ENCODE measurements at places on chromosomes 4 and X.
A peak's percentile ranks its signal among the peaks of the same experiment; 100 is the strongest.

DNA sequence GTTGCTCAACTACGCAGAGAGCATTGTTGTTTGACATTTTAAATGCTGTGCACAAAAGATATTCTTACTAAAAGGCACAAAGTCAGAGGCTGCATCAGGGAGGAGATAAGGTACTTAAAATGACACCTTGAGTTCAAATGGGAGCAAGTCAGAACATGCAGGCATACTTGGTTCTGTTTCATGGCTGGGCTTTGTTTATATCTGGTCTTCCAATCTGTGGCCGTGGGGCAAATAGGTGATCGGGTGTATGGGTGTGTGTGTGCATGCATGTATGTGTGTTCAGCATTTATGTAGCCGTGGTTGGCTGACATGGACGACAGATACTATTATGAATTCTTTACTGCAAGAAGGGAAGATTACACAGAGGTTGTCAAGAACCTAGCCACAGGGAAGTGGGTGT, 106.1 kb downstream of the RASL11B start:
- no peak for DNase-seq

DNA sequence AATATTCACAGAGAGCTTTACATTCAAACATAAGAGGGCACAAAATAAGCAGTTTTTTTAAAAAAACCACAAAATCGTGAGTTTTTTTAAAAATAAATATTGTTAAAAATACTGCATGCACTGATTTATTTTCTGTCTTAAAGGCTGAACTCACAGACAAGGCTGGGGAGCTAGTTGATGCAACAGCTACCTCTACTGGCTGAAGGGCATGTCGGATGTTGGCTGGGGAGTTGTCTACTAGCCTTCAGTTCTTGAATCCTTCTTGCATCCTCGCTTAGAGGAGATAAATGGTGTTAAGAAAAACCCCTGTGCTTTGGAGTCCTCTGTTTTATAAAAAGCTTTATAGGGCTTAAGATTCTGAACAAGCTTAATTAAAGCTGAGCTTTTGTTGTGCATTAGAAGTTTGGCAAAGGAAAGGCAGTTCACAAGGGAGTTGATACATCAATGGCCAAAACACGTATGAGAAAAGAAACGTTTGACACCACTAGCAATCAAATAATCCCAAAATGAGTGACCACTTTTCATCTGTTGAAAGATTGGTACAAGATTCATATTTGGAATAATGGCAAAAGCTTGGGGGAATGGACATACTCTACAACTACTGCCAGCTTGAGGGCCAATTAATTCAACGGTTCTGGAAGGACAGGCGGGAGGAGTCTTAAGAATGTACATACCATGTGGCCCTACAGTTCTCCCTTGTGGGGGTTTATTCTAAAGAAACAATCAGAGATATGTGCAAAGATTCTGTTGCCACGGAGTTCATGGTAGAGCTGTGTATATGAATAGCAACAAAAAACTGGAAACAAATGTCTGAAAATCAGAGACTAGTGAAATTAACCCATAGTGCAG, 94.7 kb downstream of the SEL1L3 start:
- peak; percentile 63 for DNase-seq

DNA sequence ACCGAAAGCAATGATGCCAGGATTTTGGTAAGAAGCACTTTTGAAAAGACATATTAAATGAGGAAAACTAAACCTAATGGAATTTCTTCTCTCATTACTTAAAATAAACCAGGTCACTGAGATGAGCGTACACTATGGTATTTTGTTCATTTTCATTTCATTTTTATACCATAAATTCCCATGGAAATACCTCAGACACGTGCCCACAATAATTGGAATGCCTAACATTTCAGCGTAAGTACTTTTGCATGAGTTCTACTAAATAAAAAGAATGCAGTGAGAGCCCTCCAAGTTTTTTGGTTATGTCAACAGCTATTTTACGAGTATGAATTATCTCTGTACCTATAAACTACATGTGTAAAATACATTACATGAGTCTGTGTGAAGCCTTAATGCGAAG, 3.2 kb downstream of the CAMK2D start:
- no peak for DNase-seq

DNA sequence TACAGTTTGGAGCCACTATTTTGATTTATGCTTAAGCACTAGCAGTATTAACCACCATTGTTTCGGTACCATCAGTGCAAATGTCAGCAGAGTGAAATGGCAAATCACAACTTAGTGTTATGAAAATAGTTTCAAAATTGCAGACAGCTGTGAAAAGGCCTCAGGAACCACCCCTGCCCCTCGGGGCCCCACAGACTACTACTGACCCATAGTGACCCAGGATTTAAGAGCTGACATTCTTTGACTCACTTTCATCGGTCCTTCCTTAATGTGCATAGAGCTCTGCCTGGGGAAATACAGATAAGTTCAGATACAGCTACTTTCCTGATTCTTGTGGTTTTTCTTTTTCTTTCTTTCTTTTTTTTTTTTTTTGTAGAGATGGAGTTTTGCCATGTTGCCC, 3.3 kb upstream of the BBS7 start:
- DNase-seq: no peak

- no peak for DNase-seq
These were observed 79.8 kb downstream of the CLCN5 start for GRCh38 chrX:50002067-50002714.

- DNase-seq: no peak
These were observed 114.0 kb upstream of the FRG1 start for GRCh38 chr4:189826657-189827056.

DNA sequence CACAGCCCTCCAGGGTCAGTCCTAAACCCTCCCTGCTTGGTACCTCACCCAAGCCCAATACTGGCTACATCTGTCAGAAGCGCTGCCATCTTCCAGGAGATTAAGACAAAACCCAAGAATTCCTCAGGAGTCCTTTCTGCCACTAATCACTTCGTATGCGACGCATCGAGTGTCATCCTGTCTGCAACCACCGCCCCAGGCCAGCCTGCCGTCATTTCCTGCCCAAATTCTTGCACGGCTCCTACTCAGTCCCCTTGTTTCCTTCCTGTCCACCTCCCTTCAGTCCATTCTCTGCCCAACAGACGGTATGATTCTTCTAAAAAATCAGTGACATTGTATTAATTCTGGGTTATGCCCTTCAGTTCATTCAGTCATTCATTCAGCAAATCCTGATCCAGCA, 113.6 kb downstream of the NFKB1 start:
- no peak for DNase-seq

- no peak for DNase-seq
These were observed 120.7 kb downstream of the NEXMIF start for GRCh38 chrX:74804574-74804973.

GRCh38 chr4:6845574-6845973, 63.0 kb downstream of the KIAA0232 start:
- DNase-seq: no peak

DNA sequence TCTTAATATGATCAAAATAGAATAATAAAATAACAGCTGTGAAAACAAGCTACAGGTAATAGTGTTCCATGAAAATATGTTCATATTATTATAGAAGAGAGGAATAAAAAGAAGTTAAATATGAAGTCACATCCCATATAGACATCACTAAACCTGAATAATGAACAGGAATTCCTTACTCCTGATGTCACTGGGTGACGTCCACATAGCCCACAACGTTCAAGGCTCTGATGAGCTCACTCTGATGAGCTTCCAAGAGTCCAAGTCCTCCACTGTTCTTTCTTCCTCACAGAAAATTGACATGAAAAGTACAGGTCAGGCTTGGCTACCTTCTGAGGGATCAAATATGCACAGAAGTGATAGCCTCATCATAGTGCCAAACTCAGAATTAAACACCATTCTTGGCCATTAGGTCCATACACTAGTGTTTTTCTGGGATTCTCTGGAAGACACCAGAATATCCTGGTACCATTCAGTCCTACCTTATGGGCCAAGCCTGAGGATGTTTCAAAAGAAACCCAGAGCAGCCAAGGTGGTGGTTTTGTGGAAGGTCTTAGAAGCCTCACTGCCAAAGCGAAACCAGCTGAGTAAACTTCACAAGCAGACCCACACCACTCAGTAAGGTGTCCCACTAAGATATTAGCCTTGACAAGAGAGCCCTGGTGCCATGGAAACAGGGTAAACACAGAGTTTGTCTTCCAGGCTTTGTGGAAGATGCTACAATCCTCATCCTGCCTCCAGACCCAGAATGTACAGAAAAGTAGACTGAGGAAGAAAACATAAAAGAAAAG, 138.4 kb upstream of the HHIP start:
- DNase-seq: no peak

GRCh38 chrX:103727115-103727514, 16.4 kb downstream of the TMEM31 start:
- DNase-seq: no peak

DNA sequence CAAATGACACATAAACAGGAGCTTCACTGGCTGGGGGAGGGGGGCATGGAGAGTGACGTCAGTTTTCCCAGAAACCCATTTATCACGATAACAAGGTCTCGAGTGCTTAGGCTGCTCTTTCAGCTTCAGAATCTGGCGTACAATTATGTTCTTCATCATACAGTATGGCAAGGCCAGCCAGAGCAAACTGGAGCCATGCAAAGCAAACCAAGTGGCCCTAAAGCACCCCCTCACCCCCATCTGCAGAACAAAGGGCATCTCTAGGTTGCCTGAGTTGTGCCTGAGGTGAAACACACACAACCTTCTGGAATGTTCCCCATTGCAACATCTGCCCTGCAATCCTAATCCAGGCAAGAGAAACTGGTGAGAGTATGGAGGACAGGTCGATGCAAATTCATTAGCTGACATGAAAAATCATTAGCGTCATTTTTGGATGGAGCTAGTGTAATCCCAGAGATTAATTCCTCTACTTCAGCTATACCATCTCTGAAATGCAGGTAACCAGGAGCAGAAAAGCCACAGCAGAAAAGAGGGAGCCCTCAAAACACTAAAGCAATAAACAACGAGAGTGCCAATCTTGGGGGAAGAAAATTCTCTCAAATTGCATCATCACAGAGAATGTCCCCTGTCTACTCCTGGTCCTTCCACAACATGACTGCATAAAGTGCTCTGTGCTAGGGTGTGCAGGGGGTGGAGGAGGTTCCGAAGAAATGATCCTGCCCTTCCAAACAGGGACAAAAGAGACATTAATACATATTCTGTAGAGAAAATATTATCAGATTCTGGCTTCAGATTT, 1.8 kb downstream of the SEPTIN6 start:
- DNase-seq: peak; percentile 22

DNA sequence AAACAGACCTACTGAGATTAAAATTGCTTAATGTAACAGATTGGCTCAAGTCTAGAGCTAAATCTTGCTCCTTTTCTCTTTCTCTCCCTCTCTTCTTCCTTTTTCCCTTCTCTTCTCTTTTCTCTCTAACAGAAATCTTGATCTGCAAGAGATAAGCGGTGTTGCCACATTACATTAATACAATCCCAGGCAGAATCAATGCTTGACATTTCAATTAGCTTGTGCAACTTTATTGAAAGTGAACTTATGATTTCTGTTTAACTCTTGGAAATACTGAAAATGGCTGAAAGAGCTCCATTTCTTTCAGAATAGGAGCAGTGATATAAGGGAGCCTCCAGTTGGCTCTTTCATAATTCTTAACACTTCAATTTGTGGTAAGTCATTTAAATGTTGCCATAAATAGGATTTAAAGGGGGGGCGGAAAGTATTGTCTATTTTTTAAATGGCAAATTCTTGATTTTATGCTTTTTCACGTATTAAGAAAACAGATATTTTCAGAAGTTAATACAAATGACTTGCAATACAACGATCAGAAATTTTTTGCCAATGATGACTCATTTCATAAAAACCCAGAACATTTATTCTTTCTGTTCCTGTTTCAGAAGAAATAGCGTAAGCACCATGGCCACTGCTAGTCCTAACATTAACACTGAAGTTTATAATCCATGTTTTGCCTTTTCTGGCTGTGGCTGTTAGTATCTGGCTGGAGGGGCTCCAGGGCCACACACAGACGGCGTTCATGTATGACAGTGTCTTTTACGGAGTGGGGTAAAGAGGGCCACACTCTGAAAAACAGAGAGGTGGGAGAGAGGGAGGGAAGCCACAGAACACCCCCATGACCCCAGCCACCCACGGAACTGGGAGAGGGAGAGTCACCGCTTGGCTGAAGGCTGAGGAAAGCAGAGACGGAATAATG, 115.7 kb upstream of the FAT1 start:
- no peak for DNase-seq

DNA sequence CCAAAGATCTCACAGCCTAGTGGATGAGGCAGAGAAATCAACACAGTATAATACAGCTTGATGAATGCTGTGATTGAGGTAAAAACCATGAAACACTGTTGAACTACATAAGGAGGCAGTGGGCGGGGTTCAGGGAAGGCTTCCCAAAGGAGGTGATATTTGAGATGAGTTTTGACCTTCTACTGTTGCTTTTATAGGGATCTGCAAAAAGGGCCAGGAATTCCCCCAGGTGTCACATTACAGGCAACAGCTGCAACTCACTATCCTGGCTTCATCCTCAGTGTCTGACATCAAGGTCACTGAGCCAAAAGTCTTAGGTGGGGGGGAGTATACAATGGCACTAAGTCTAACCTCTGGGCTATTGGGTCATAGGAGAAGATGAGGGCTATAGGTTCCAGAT, 185.7 kb upstream of the NRK start:
- DNase-seq: peak; percentile 28

DNA sequence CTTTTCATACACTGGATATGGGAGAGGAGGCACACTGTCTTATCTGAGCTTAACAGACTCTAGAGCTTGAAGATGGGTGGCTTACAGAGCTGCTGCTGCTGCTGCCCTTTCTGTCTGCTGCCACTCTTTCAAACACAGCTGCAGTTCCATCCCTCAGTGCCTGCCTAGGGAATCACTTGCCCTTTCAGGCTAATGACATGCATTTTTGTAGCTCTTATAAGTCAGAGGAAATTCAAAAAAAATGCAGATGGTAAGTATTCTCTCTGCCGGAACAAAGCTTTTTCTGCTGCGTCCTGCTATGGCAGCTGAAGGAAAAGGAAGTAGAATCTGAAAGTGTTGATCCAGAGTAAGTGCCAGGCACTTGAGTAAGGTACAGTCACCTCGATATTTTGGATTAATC, 460.4 kb upstream of the DIAPH2 start:
- DNase-seq: no peak

DNA sequence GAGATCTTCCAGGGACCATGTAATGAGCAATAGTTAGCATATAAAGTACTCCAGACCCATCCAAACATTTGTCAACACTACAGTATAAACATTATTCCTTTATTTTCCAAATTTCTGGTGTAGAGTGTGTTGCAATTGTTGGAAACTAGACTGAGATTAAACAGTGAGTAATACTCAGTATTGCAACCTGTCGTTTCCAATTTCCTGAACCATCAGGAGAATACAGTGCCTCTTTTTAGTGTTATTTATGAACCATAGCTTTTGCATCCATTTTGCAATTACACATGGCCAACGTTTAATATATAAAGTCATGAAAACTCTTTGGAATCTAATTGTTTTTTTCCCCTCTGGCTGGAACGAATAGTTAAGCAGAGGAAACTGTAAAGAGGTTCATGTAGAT, 58.3 kb upstream of the DHRSX start:
- no peak for DNase-seq

Data from NCI-H524 (cell line).